ENCODE measurements at places on chromosomes 7 and 10.
A peak's percentile ranks its signal among the peaks of the same experiment; 100 is the strongest.

DNA sequence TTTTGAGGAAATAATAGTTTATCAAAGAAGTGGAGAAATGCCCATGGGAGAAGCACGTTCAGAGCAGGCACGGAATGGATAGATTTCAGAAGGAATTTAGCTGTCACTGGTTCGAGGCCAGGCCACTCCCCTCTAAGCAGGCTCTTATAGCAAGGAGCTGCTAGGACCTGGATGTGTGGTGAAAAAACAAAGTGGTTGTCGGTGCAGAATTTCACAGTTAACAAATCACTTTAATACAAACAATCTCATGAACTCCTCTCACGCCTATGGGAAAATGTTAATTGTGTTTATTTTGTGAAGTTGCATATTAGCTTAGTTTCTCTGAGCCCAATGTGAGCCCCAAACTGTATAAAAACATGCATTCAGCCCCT, 176.3 kb downstream of the PKD1L1 start:
- no peak for DNase-seq

DNA sequence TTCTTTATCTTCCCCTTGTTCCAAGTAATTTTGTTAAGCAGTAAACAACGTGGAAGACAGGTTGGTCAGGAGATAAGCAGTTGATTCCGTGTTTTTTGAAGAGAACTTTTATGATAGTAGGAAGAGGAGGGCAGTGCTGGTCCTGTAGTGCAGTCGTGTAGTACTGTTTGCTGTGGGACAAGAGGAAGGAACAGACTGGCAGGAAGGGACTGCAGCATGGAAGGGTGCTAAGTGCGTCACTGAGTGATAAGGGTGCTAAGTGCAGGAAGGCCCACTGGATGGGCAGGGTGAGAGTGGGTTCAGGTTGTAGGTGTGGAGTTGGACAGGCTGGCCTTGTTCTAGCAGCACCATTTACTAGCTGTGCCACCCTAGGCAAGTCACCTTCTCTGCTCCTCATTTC, 125.0 kb downstream of the SDK1 start:
- no peak for DNase-seq

- DNase-seq: no peak
Measured at GRCh38 chr7:41451826-41452225, 251.1 kb downstream of the INHBA start.

DNA sequence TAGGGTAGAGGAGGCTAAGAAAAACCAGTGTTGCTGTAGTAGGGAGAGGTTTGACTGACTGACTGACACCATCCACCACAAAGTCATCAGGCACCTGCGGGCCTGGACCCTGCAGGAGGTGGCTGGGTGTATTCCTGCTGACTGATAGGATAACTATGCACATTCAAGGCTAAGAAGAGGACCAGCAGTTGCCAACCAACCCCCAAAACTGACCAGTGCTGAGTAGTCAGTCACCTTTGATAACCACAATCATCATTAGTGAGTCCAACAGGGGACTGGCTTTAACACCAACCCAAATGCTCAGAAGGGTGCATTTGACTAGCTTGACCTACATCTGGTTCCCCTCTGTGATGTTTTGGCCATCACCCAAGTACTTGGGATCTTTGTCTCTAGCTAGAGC, 30.5 kb downstream of the PLXNA4 start:
- no peak for DNase-seq

DNA sequence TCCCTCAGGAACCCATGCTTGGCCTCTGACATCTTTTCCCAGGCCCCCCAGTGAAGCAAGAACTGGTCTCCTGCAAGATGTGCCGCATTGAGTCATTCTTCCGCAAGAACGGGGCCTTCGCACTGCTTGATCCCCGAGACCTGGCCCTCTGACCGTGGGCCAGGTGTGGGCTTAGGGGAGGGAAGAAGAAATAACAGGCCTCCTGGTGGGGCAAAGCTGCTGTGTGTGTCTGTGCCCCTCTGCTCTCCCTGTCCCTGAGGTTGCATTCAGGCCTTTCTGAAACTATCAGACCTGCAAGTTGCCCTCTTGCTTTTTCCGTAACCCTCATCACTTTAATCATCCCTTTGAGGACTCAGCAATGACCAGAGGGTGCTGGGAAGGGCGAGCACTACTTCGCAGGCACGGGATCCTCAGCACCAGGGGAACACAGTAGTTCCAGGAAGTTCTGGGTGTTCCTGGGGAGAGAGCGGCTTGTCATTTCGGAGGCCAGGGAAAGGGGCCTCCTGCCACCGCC, 6.0 kb downstream of the ATP6V1F start:
- no peak for DNase-seq

DNA sequence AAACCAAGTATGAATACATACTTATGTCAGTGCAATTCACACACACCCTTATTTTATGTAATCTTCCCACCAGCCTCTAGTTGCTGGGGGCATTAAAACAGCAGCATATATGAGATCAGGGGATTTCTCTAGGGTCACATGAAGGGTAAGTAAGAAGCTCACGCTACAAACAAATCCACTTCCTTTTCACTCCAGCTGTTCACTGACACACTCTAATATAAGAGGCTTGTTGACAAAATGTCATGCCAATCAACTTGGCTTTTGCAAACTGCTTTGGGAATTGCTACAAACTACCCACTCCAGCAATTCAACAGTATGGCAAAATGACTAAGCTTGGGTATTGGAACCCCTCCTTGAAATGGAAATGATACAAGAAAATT, 10.3 kb downstream of the FAM3C start:
- no peak for DNase-seq

DNA sequence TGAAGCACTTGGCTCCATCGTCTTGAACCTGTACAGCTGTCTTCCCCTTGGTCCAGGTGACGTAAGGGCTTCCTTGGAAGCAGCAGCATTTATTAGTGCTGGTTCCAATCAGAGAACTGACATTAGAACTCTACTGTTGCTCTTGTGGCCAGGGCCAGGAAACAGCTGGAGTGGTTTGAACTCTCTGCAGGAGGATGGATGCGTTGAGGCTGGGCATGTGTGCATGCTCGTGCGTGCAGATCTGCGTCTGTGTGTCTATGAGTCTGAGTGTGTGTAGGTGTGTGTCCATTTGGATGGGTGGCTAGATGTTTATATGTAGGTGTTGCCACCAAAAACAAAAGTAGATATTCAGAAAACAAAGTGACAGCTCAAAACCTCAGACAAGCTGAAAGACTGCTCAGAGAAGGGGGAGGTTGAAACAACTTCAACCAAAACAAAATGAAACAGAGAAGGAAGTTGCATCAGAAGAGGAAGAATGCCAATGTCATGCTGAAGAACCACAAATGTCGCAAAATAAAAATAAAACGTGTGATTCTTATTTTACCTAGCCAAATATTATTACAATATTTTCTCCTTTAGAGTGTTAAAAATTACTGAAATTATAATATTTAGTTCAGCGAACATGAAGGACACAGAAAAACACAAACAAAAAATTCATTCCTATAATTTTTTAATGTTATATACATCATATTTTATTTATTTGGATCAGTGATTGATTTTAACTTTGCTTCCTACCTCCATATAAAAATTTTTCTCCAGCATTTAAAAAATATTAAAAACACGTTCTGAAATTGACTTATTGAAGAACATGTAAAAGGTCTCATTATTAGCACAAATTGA, 96.1 kb upstream of the MKLN1 start:
- DNase-seq: peak; percentile 44
